LHCN-M2 (cell line): ENCODE measurements at places on chromosomes 4 and X.

DNA sequence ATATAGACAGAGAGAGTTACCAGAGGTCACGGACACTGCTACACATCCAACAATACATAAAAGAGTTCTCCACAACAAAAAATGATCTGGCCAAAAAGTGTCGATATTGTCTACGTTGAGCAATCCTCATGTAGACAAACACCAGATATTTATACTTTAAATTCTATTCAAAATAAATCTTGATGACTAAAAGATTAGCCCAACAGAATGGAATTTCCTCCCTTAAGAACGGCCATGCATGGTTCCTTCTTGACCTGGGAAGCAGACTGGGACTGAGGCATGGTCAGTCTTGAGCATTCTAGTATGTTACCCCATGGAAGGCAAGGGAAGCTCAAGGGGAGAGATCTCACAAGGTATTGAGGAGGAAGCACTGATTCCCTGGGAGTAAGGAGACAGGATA, 43.5 kb downstream of the LHFPL1 start:
- DNase-seq, result no peak

DNA sequence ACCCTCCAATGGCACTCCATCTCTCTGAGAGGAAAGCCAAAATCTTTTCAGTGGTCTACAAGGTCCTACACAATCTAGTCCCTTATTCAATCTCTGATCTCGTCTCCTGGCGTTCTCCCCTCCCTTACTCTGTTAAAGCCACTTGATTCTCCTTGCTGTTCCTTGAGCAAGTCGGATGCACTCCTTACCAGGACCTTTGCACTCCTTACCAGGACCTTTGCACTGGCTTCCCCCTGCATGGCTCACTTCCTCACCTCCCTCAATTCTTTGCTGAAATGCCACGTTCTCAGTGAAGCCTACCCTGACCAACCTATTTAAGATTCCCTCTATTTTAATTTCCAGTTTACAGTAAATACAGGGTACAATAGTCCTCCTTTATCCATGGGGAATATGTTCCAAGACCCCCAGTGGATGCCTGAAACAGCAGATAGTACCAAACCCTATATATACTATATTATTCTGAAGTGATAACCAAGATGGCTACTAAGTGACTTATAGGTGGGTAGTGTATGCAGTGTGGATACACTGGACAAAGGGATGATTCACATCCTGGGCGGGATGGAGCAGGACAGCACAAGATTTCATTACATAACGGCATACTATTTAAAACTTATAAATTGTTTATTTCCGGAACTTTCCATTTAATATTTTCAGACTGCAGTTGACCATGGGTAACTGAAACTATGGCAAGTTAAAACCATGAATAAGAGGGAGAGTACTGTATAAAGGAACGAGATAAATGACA, 6.5 kb upstream of the DLG3 start:
- DNase-seq, result peak; percentile 25

- DNase-seq, result peak; percentile 16
These were observed 122.4 kb downstream of the C4orf33 start for GRCh38 chr4:129218360-129218759.

DNA sequence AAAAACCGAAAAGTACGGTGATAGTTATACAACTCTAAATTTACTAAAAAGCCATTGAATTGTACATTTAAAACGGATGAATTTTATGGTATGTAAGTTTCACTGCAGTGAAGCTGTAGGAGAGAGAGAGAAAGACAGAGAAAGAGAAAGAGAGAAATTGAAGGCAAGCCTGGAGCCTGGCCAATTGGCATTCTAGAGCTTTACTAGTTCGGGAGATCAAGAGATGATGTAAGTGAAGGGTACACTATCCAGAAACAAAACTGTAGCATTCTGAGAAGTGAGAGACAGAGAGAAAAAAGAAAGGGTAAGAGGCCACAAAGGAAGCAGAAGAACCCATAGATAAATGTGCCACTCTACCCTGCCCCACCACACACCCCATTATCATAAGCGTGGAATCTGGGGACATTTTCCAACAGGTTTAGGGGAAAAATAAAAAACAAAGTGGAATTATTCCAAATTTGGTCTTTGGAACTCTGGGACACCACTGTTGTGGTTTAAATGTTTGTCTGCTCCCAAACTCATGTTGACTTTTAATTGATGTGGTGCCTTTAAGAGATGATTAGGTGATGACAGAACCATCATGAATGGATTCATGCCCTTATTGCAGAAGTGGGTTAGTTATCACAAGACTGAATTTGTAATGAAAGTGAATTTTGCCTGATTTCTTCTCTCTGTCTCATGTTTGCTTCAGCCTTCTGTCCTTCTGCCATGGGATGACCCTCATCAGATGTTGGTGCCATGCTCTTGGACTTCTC, 123.0 kb upstream of the PLS3 start:
- DNase-seq, result no peak

GRCh38 chrX:151852294-151852693, 60.4 kb upstream of the MAGEA4 start:
- DNase-seq, result peak; percentile 7
